ENCODE measurements at places on chromosomes 3 and 15.

DNA sequence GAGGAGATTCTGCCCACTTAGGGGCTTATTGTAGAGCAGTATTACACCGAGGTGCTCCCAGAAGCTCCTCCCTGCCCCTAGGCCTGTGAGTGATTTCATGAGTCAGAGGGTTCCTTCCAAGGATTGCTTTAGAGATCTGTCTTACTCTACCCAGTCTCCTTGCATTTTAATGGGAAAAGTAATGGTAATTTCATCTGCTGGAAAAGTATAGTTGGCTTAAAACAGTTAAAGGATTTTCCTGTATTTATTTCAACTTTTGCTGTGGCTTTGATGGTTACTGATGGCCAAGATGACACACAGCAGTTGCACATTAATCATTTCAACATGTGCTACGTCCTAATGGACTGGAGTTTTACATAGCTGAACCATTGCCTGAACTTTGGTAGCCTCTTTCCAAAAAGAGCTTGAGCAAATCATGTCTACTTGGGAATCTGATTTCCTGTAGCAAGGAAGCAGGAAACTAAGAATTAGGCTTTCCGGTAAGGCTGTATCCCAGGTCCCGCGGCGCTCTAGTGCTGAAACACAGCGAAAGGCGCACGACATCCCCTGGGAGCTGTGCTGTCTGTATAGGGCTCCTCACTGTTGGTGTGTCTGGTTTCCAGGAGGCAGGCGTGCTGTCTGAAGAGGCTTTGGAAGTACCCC is 9.2 kb upstream of the PGPEP1L start:
- no peak for DNase-seq

DNA sequence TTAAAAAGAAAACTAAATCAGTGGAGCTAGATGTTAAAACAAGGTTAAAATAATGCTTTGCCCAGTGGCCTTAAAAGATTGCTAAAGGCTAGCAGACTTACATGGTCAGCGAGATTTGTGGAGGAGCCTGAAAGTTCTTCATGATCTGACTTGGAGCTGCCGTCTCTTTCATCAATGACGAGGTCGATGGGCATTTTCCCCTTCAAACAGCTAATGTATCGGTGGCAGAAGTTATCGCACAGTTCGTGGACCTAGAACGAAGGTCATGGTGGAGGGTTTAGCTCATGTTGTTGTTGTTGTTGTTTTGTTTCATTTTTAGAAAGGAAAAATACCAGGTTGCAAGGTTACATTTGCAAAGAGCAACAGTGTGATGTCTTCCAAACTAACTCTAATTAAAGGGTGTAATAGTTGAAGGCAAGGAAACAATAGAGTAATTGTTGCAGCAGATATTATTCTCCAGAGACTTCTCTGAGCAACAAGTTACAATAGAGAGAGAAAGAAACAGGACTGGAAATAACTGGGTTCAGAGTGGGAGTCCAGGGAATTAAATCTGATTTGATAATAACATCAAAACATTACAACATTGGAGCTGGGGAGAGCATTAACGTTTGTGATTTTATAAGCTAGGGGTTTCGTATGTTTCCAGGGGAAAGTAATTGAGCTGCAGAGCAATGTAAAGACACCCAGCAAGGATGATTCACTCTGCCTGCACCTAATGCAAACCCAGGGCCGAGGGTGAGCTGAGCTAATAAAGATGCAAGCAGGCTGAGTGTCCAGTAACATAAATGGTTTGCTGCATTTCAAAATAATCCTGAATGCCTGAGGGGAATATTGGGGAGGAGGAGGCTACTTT is 6.6 kb downstream of the MEIS2 start:
- DNase-seq, result no peak

DNA sequence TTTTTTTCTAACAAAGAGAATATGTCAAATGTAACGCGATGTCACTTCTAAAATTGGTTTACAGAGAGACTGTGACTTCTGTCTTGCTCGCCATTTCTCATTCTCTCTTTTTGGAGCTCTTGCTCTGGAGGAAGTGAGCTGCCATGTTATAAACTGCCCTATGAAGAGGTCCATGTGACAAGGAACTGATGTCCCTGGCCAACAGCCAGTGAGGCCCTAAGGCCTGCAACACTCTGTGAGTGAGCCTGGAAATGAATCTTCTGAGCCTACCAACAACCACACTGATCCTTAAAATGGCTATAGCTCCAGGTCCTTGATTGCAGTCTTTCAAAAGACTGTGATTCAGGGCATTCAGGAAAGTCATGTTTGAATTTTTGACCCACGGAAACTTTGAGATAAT is 49.9 kb downstream of the NMD3 start:
- DNase-seq, result no peak

- DNase-seq, result no peak
Measured at GRCh38 chr3:17623464-17623863, 119.0 kb downstream of the TBC1D5 start.

GRCh38 chr3:9688961-9689360 is 14.7 kb upstream of the CPNE9 start:
- no peak for DNase-seq

- DNase-seq, result no peak
Measured at GRCh38 chr15:89553632-89554031, 21.6 kb upstream of the TICRR start.

DNA sequence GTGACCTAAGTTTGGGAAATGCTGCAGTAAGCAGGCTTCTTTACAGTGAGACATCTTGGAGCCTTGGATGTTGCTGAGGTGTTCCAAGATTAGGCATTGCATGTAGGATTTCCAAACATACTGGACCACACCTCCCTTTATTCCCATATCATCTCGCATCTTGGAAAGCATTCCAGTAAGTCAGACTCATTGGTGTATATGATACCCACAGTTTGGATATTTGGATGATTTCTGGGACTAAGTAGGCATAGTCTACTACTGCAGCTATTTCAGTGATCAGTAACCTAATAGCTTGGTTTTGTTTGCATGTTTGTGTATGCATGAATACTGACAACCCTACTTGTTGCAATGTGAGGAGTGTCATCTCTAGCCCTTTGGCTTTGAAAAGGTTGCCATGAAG is 97.3 kb downstream of the SEMA6D start:
- DNase-seq, result no peak

DNA sequence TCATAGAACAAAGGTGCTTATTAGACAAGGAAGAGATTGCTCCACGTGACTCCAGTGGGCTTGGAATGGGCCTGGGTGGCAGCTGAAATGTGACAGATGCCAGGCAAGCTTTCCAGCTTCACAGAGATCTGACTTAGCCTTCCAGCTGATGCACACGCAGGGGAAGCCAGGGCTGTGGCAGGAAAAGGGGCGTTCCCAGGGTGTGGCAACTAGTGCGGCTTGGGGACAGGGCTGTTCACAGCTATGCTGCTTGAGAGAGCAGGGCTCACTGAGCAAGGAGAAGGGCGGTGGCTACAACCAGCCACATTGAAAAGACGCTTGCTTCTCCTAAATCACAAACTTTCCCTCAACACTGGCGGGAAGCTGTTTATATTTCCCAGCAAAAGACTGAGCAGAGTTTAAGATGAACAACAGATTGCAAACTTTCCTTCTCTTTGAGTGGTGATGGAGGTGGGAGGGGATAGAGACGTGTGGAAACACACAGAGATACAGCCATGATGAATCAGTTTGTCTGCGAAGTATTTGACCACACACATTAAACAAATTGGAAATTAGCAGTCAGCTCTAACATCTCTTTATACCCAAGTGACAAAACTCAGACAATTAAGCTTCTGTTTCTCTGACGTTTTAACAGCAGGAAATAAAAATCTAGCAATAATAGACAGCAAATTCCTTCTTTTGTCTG is 127.5 kb downstream of the BDH1 start:
- peak; percentile 79 for DNase-seq

- peak; percentile 37 for DNase-seq
Measured at GRCh38 chr15:64883100-64883581, 28.6 kb upstream of the ANKDD1A start.

DNA sequence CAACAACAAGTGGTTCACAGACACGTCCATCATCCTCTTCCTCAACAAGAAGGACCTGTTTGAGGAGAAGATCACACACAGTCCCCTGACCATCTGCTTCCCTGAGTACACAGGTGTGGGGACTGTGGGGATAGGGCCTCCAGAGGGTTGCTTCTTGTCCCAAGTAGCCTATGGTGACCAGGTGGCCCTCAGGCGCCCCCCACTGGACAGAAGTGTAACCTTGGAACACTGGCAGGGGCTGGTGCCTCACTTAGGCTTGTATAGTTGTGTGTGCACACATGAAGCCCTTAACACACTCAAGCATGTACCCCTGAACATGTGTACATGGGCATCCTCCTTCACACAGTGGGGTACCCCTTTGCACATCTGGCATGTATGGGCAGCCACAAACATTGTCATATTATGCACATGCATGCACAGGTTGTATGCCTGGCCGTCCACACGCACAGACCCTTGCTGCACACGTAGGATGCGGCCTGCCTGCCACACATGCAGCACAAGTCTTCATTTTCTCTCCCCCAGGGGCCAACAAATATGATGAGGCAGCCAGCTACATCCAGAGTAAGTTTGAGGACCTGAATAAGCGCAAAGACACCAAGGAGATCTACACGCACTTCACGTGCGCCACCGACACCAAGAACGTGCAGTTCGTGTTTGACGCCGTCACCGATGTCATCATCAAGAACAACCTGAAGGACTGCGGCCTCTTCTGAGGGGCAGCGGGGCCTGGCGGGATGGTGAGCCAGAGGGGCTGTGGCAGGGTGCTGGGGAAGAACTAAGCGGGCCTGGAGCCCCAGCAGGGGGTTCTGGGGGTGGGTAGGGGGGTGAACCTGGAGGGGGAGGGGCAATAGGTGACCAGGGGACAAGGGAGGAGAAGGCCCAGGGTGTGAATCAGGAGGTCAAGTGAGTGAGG is 11.7 kb upstream of the SEMA3B start:
- peak; percentile 66 for DNase-seq

GRCh38 chr3:27659279-27660021 is 62.7 kb downstream of the EOMES start:
- peak; percentile 49 for DNase-seq

GRCh38 chr15:52234596-52235541 is 43.7 kb upstream of the GNB5 start:
- DNase-seq, result peak; percentile 52

GRCh38 chr15:76310475-76311099 is 682 bp downstream of the ETFA start:
- DNase-seq, result peak; percentile 29

GRCh38 chr3:41863024-41863423 is 98.9 kb downstream of the ULK4 start:
- DNase-seq, result no peak

DNA sequence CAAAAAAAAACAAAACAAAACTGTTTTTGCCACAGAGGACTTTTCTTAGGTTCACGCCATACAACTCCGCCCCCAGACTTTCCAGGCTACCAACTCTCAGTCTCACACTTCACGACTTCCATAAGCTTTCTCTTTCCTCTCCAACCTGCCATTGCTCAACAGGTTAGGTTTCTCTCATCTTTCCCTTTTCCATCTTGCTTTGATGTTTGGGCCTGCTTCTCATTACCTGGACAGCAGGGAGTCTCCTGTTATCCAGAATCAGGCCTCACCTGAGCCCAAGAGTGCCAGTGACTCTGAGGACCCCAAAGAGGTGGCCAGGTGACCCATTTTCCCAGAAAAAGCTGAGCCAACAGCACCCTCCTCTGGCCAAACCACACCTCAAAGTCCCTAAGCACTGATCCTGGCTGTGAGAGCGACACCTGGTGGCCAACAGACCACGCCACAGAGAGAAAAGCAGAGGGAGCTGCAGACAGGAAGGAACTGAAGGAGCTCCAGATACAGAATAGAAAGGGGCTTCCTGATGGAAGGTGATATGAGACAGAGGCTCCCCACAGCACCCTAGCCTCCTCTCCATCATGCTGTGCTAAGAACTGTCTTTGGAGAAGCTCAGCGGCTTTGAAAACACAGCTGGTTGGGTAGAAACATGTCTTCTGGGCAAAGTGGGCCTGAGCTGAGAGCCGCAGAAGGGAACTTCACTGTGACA is 4.0 kb downstream of the CCDC51 start:
- DNase-seq, result peak; percentile 89

- no peak for DNase-seq
Measured at GRCh38 chr3:40615110-40615915, 90.6 kb downstream of the ZNF621 start.

DNA sequence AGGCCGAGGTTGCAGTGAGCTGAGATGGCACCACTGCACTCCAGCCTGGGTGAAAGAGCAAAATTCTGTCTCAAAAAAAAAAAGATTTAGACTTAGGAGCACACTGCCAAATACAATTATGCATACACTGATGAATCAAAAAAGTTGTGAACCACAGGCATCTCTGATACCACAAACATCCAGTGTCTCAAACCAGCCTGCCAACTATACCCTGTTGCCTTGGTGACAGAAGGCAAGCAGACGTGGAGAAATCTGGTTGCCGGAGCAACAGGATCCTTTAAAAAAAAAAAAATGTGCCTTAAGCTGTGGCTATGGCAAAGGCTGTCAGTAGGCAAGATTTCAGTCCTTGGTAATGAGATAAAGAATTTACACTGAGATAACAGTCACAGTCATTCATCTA is 202.3 kb downstream of the NEK10 start:
- no peak for DNase-seq

- no peak for DNase-seq
Measured at GRCh38 chr3:52537726-52538421, 1.5 kb downstream of the UQCC5 start.

- DNase-seq, result no peak
Measured at GRCh38 chr3:117998071-117998470, 1036.6 kb downstream of the IGSF11 start.

DNA sequence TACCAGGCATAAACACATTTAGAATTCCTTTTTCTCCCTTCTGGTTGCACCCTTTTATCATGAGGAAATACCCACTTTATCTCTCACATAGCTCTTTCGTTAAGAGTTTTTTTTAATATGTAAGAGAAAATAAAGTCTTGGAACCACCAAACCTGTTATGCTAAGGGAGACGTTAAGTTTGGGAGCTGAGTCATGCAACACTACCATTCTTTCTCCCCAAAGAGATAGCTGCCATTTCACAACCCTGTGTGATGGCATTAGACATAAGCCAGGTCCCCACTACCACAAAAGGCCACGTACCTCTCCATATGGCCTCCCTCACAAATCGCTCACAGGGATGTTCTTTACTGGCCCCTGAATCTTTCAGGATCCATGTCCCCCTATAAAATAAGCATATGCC is 7.6 kb upstream of the NIPA1 start:
- no peak for DNase-seq

DNA sequence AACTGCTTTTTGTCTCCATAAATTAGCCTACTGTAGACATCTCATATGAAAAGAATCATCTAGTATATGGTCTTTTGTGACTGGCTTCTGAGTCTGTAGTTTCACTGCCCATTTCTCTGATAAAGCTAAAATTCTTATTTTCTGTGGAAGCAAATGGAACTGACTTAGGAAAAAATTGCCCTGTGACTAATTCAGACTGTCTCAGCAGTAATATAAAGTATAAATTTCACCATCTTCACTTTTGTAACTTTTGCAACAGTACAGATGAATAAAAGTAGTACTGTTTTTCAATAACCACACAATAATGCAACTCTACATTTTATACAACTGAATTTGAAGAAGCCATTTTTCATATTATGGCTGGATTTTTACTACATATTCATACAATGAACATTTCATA is 104.1 kb downstream of the TBC1D5 start:
- no peak for DNase-seq

- no peak for DNase-seq
Measured at GRCh38 chr3:52722491-52722890, 16.6 kb downstream of the SPCS1 start.
